ENCODE measurements at places on chromosomes 16 and 17. TPM values are rescaled to one million over a fixed set of nuclear protein-coding genes. Genes with fewer than 3 reads are reported as not detected.

DNA sequence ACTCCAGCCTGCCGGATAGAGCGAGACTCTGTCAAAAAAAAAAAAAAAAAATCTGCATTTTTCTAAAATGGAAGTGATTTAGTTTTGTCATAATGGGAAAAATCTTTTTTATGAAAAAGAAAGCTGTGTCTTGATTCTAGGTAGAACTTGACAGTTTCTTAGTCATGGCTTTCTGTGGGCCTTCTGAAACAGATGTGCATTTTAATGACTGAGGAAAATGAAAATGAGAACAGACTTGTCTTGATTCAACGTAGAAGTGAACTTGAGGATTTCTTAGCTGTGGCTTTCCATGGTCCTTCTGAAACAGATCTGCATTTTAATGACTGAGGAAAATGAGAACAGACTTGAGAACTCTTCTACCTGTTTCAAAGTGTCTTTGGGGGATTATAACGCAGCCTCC, 171.7 kb downstream of the VPS53 start:
- no peak overlapping the region for H3K4me3 ChIP-seq
- DNase-seq: no peak
- no peaks in the 10 kb centered on the region for H3K27me3 ChIP-seq
- peaks cover 11% of the 10 kb centered on the region for H3K36me3 ChIP-seq
- H3K4me1 ChIP-seq: peaks cover 4% of the 10 kb centered on the region
- no peak overlapping the region for H3K27ac ChIP-seq

GRCh38 chr16:57098188-57098841, 5.9 kb downstream of the CPNE2 start:
- no peak overlapping the region for H3K4me3 ChIP-seq
- H3K4me1 ChIP-seq: peaks cover 10% of the 10 kb centered on the region
- H3K27ac ChIP-seq: no peak overlapping the region

DNA sequence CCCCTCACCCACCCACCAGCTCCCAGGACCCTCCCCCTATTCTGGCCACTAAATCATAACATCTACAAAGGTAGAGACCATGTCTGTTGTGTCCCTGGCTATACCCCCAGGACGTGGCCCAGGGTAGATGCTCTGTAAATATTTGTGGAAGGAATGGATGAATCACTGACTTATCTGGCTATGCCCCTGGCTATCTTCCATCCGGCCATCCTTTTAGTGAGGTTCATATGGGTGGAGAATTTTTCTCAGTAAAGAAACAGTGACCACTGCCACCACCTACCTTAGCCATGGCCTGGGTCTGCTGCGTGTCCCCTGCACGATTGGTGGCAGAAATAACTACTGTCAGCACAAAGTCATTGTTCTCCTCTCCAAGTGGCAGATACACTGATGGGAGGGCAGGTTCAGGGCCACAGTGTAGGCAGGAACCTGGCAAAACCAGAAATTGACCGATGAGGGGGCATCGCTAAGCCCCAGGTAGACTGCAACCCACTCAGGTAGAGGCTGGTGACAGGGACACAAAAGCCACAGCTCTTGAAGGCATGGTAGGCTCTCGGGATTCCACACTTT, 63.1 kb upstream of the BCO1 start:
- peak; percentile 19 for DNase-seq
- H3K4me1 ChIP-seq: peaks cover 12% of the 10 kb centered on the region
- no peak overlapping the region for H3K27ac ChIP-seq
- H3K36me3 ChIP-seq: no peaks in the 10 kb centered on the region
- no peak overlapping the region for H3K4me3 ChIP-seq

DNA sequence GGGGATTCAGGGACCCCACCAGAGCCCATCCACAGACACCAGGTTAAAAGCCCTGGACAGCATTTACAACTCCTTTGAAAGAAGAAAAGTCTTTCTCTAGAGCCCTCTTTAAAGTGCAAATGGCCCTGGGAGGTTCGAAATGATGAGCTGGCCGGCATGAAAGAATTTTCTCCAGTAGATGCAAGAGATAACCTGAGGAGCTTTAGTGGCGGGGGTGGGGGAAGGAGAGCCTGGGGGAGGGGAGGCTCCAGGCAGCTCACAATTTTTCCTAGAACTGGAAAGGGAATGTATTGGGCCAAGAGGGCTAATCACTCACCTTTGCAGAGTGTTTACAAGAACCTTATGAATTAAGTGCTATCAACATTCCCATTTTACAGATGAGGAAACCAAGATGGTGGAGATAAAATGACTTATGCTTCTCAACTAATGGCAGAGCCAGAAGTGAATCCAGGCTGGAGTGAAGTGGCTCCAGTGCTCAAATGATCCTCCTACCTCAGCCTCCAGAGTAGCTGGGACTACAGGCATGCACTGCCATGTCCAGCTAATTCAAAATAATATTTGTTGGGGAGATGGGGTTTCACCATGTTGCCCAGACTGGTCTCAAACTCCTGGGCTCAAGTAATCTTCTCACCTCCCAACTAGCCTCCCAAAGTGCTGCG, 4.2 kb upstream of the CDH1 start:
- no peak overlapping the region for H3K27ac ChIP-seq
- no peaks in the 10 kb centered on the region for H3K36me3 ChIP-seq
- no peaks in the 10 kb centered on the region for H3K27me3 ChIP-seq
- H3K4me3 ChIP-seq: no peak overlapping the region
- no peak for DNase-seq

- no peak for DNase-seq
- no peaks in the 10 kb centered on the region for H3K4me1 ChIP-seq
- H3K36me3 ChIP-seq: no peaks in the 10 kb centered on the region
- H3K4me3 ChIP-seq: no peak overlapping the region
These were observed 12.7 kb upstream of the RNF135 start for GRCh38 chr17:30958187-30958586.

- no peak overlapping the region for H3K27ac ChIP-seq
- peaks cover 57% of the 10 kb centered on the region for H3K36me3 ChIP-seq
These were observed 26.2 kb downstream of the PLCD3 start for GRCh38 chr17:45106096-45106495.

DNA sequence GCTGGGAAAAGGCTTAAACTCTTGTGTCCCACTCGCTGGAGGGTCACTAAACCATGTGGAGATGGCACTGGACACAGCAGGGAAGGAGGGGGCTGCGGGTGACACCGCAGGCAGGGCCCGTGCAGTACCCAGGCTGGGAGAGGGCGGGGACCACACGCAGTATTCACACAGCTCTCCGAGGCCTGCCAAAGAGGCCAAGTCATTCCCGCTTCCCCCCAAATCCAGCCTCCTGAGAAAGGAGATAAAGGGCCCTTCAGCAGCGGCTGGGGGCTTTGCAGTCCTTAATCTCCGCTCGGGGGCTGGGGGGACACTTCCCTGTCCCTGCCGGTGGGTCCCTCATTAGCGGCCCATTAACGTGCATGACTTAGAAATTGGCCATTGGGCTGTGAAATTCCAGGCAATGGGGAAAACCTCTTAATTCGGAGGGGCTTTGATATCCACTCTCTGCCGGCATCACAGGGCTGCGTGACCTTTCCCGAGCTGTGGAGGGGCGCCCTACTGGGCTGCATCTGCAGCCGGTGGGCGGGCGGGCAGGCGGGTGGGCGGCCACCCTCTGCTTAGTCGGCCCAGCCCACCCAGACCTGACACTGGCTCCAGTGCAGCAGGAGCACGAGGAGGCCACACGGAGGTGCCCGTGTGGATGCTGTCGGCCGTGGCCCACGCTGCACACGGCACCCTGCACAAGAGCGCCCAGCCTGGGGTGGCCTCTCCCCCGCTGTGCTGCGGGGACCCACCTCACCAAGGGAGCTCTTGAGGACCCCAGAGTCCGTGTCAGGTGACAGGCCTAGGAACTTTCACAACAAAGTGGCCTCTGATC, 2.6 kb upstream of the SLC38A8 start:
- H3K36me3 ChIP-seq: no peaks in the 10 kb centered on the region
- H3K4me3 ChIP-seq: no peak overlapping the region
- peaks cover 41% of the 10 kb centered on the region for H3K27me3 ChIP-seq
- no peak for DNase-seq
- no peak overlapping the region for H3K27ac ChIP-seq

- no peak overlapping the region for H3K4me3 ChIP-seq
- DNase-seq: no peak
- H3K4me1 ChIP-seq: no peaks in the 10 kb centered on the region
- no peaks in the 10 kb centered on the region for H3K27me3 ChIP-seq
These were observed 56.3 kb downstream of the LMF1 start for GRCh38 chr16:914440-914839.

GRCh38 chr17:82108961-82109475, 11.0 kb upstream of the FASN start:
- peaks cover 6% of the 10 kb centered on the region for H3K36me3 ChIP-seq
- no peak for DNase-seq
- peaks cover 26% of the 10 kb centered on the region for H3K4me1 ChIP-seq
- H3K27me3 ChIP-seq: no peaks in the 10 kb centered on the region
- no peak overlapping the region for H3K4me3 ChIP-seq

GRCh38 chr16:25038239-25038954, 23.2 kb upstream of the ARHGAP17 start:
- DNase-seq: no peak
- no peak overlapping the region for H3K27ac ChIP-seq
- no peaks in the 10 kb centered on the region for H3K36me3 ChIP-seq
- no peaks in the 10 kb centered on the region for H3K4me1 ChIP-seq

DNA sequence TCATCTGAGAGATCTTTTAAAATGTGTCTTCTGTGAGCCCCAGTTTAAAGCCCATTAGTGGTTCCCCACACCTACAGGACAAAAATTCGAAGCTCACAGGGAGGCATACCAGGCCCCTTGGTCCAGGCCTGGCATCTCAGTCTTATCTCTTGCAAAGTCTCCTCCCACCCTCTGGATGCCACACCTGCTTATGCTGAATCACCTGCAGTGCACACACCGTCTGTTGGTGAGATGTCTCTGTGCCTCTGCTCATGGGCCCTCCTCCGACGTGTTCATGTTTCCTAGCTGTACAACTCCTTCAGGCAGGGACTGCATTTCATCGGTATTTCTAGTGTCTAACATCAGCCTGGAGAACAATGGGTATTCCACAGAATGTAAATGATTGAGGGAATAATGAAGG, 41.6 kb downstream of the RNF157 start:
- H3K27me3 ChIP-seq: peaks cover 2% of the 10 kb centered on the region
- H3K4me3 ChIP-seq: no peak overlapping the region
- DNase-seq: no peak
- no peaks in the 10 kb centered on the region for H3K36me3 ChIP-seq
- H3K4me1 ChIP-seq: no peaks in the 10 kb centered on the region

DNA sequence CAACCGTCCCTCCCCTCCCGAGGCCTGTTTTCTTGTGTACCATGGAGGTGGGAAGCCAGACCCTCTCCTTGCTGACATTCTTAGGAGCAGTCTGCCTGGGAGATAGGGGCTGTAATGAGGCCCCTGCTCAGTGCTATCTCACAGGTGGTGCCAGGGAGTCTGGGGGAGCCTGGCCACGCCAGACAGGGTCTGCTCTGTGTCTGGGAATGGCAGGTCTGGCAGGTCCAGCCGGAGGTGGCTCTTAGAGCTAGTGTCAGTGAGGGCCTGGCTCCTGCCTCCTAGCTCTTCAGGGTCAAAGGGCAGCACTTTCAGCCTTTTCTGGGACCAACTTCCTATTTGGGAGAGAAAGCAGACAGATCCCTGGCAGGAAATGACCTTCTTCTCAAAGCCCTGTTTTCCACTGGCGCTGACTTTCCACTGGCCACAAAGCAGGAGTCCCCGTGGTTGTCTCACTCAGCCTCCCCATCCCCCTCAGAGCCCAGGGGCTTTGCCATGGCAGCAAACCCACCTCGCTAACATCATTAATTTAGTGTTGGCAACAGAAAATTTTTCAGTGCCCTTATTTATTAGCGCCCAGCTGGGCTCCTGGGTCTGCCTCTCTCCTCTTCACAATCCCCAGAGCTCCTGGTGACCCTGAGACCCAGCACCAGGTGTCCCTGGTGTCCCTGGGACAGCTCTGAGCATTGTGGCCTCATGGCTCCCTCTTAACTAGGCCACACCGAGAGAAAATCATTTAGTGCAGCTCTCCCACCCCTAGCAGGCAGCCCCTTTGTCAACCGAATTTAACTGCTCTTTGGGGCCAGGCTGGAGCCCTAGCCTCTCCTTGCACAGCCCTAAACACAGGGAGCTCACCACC, 24.0 kb upstream of the DOK4 start:
- no peaks in the 10 kb centered on the region for H3K36me3 ChIP-seq
- peaks cover 13% of the 10 kb centered on the region for H3K27me3 ChIP-seq
- no peak overlapping the region for H3K27ac ChIP-seq
- H3K4me1 ChIP-seq: no peaks in the 10 kb centered on the region
- no peak overlapping the region for H3K4me3 ChIP-seq

DNA sequence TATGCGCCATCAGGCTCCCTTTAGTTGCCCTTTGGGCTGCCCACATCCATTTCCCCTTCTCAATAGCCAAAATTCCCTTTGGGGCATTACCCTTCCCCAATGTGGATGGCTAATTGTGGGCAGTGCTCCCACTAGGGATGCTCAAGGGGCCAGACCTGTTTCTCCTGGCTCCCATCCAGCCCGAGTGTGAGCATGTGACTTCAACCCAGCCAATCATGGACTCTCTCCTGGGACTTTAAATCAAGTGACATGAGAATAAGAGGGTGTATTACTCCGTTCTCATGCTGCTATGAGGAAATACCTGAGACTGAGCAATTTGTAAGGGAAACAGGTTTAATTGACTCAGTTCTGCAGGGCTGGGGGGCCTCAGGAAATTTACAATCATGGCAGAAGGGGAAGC, 60.9 kb upstream of the WSB1 start:
- no peak overlapping the region for H3K27ac ChIP-seq
- no peak overlapping the region for H3K4me3 ChIP-seq
- H3K27me3 ChIP-seq: no peaks in the 10 kb centered on the region
- H3K4me1 ChIP-seq: peaks cover 8% of the 10 kb centered on the region

GRCh38 chr17:67044016-67044772, at the start of gene CACNG1:
CACNG1 (plus strand) TSS chr17:67044554; CDS start chr17:67044661, 107 bp downstream.
- H3K36me3 ChIP-seq: no peaks in the 10 kb centered on the region
- no peak for DNase-seq
- peaks cover 5% of the 10 kb centered on the region for H3K27me3 ChIP-seq
- H3K4me1 ChIP-seq: no peaks in the 10 kb centered on the region
- H3K4me3 ChIP-seq: no peak within 1 kb of the TSS
- H3K27ac ChIP-seq: no peak within 1 kb of the TSS

- peaks cover 4% of the 10 kb centered on the region for H3K36me3 ChIP-seq
- no peak overlapping the region for H3K4me3 ChIP-seq
- H3K27me3 ChIP-seq: no peaks in the 10 kb centered on the region
- peaks cover 24% of the 10 kb centered on the region for H3K4me1 ChIP-seq
- DNase-seq: no peak
- no peak overlapping the region for H3K27ac ChIP-seq
These were observed 4.9 kb downstream of the RUNDC1 start for GRCh38 chr17:42985225-42985624.

The MARCHF10 gene
- not detected for polyA plus RNA-seq

The RNF227 gene
- 5.7 TPM for polyA plus RNA-seq

The FOXN1 gene
- polyA plus RNA-seq: 0.66 TPM

The SULT1A2 gene
- polyA plus RNA-seq: 0.10 TPM

The TMEM238L gene
- 0.26 TPM for polyA plus RNA-seq

The CA10 gene
- polyA plus RNA-seq: 0.80 TPM

The RNF222 gene
- polyA plus RNA-seq: 0.46 TPM
